ENCODE measurements at places on chromosomes 11 and 22. TPM values are rescaled to one million over a fixed set of nuclear protein-coding genes. Genes with fewer than 3 reads are reported as not detected.
A peak's percentile ranks its signal among the peaks of the same experiment; 100 is the strongest.

- H3K4me3 ChIP-seq = no peak overlapping the region
- H3K4me1 ChIP-seq = no peaks in the 10 kb centered on the region
- DNase-seq = no peak
- H3K36me3 ChIP-seq = peaks cover 25% of the 10 kb centered on the region
- H3K27ac ChIP-seq = no peak overlapping the region
Measured at GRCh38 chr11:34962034-34962433, 45.6 kb downstream of the PDHX start.

UQCR10 gene
- 161 TPM for total RNA-seq

DNA sequence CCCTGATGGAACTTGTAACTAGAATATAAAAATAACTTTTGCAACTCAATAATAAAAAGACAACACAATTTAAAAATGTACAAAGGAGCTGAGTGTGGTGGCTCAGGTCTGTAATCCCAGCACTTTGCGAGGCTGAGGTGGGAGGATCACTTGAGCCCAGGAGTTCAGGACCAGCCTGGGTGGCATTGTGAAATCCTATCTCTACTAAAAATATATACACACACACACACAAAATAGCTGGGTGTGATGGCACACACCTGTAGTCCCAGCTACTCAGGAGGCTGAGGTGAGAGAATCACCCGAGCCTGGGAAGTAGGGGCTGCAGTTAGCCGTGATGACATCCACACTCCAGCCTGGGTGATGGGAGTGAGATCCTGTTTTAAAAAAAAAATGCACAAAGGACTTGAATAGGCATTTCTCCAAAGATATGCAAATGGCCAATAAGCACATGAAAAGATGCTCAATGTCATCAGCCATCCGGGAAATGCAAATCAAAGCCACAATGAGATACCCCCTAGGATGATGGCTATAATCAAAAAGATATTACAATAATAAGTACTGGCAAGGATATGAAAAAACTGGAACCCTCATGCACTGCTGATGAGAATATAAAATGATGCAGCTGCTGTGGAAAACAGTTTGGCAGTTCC is 59.8 kb upstream of the SEPTIN5 start:
- no peak overlapping the region for H3K4me3 ChIP-seq
- DNase-seq = no peak
- no peak overlapping the region for H3K27ac ChIP-seq
- peaks cover 5% of the 10 kb centered on the region for H3K27me3 ChIP-seq
- H3K36me3 ChIP-seq = no peaks in the 10 kb centered on the region
- H3K4me1 ChIP-seq = no peaks in the 10 kb centered on the region

DNA sequence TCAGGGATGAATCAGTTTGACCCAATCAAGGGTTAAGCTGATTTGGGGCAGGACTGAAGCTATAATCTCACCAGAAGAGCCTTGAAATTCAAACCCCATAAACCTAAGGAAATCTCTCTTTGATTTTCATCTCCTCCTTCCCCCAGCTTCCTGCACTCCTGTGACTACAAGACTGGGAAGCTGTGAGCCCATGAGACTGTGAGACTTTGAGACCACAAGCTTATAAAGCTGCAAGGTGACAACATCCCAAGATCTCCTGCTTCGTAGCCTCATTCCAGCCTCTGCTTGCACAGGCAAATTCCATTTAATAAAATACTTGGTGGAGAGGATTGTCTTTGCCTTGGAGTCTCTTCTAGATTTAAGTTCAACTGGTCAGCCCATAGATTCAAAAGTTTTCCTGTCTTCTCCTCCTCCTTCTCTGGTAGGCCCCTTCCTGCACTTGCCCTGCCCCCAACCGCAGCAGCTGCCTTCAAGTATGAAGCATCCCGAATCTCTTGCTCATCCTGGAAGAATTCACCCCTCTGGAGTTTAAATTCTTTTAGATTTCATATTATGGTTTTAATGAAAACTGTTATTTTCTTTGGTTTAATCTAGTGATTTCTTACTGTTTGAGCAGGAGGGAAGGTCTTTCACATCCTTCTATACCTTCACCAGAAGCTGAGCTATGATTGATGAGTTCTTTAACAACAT is 42.1 kb downstream of the PAMR1 start:
- H3K4me3 ChIP-seq = no peak overlapping the region
- DNase-seq = no peak
- H3K27ac ChIP-seq = no peak overlapping the region
- no peaks in the 10 kb centered on the region for H3K4me1 ChIP-seq
- H3K36me3 ChIP-seq = no peaks in the 10 kb centered on the region

DNA sequence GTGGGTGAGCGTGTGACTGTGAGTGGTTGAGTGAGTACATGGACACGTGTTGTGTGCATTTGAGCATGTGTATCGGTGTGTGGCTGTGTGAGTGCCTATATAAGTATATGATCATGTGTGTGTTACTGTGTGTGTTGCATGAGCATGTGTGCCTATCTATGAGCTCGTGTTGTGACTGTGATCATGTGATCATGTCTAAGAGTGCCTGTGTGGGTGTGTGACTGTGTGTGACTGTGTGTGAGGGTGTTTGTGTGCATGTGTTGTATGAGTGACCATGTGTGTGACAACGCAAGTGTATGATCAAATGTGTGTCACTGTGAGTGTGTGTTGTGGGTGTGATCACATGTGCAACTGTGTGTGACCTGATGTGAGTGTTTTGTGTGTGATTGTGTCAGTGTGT is 88.8 kb downstream of the UBASH3B start:
- H3K4me1 ChIP-seq = no peaks in the 10 kb centered on the region
- no peaks in the 10 kb centered on the region for H3K36me3 ChIP-seq
- H3K27ac ChIP-seq = no peak overlapping the region
- H3K4me3 ChIP-seq = no peak overlapping the region
- DNase-seq = no peak

GRCh38 chr22:37907036-37907954 is 1.2 kb downstream of the MICALL1 start:
- H3K4me1 ChIP-seq = peaks cover 33% of the 10 kb centered on the region
- H3K36me3 ChIP-seq = no peaks in the 10 kb centered on the region
- no peak for DNase-seq

SAC3D1 gene
- 35.7 TPM for total RNA-seq

OR5A1 gene
- not detected for total RNA-seq

LMO1 gene
- total RNA-seq = not detected

GRCh38 chr22:49678137-49678841 is 149.4 kb downstream of the BRD1 start:
- no peak overlapping the region for H3K4me3 ChIP-seq
- H3K4me1 ChIP-seq = no peaks in the 10 kb centered on the region
- H3K36me3 ChIP-seq = no peaks in the 10 kb centered on the region
- no peak for DNase-seq
- no peak overlapping the region for H3K27ac ChIP-seq
- H3K27me3 ChIP-seq = peaks cover 45% of the 10 kb centered on the region

DNA sequence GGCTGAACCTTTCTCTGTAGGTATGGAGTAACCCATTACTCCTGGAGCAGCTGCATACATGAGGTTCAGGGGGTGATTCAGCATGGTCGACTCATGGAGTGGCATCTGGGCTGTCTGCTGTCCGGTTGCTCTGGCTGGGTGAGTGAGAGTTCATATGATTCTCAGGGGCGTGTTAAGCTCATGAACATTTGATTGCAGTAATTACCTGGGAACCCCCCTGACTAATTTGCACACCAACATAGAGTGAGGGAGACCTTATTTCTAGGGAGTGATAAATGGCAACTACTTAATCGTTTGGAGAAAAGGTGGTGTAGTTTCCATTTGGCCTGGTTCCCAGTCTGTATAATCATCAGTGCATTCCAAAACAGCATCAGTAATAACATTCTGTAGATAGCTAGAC is 661.9 kb downstream of the ETS1 start:
- H3K36me3 ChIP-seq = no peaks in the 10 kb centered on the region
- H3K4me1 ChIP-seq = no peaks in the 10 kb centered on the region
- no peak overlapping the region for H3K27ac ChIP-seq
- H3K27me3 ChIP-seq = no peaks in the 10 kb centered on the region
- H3K4me3 ChIP-seq = no peak overlapping the region

GRCh38 chr22:48951836-48952235 is 875.8 kb downstream of the BRD1 start:
- H3K36me3 ChIP-seq = no peaks in the 10 kb centered on the region
- no peak overlapping the region for H3K27ac ChIP-seq
- no peaks in the 10 kb centered on the region for H3K27me3 ChIP-seq
- no peaks in the 10 kb centered on the region for H3K4me1 ChIP-seq
- H3K4me3 ChIP-seq = no peak overlapping the region

GRCh38 chr11:9760193-9760575 is 96.3 kb downstream of the SWAP70 start:
- H3K27me3 ChIP-seq = no peaks in the 10 kb centered on the region
- H3K36me3 ChIP-seq = no peaks in the 10 kb centered on the region
- H3K4me3 ChIP-seq = no peak overlapping the region
- DNase-seq = no peak
- no peak overlapping the region for H3K27ac ChIP-seq

- no peak for DNase-seq
- no peaks in the 10 kb centered on the region for H3K27me3 ChIP-seq
- H3K36me3 ChIP-seq = peaks cover 21% of the 10 kb centered on the region
- no peak overlapping the region for H3K27ac ChIP-seq
- no peak overlapping the region for H3K4me3 ChIP-seq
- no peaks in the 10 kb centered on the region for H3K4me1 ChIP-seq
Measured at GRCh38 chr11:74030723-74031676, 22.1 kb upstream of the UCP3 start.

GRCh38 chr22:32714458-32715430 is 86.8 kb upstream of the TIMP3 start:
- H3K27me3 ChIP-seq = no peaks in the 10 kb centered on the region
- no peak overlapping the region for H3K4me3 ChIP-seq
- no peak overlapping the region for H3K27ac ChIP-seq
- DNase-seq = no peak

- no peaks in the 10 kb centered on the region for H3K27me3 ChIP-seq
- peaks cover 93% of the 10 kb centered on the region for H3K36me3 ChIP-seq
- H3K27ac ChIP-seq = no peak overlapping the region
- H3K4me3 ChIP-seq = no peak overlapping the region
- DNase-seq = peak; percentile 98
- peaks cover 19% of the 10 kb centered on the region for H3K4me1 ChIP-seq
Measured at GRCh38 chr22:21972293-21972779, 10.3 kb downstream of the TOP3B start.

- H3K4me3 ChIP-seq = no peak overlapping the region
- H3K4me1 ChIP-seq = peaks cover 16% of the 10 kb centered on the region
- H3K27ac ChIP-seq = no peak overlapping the region
- no peaks in the 10 kb centered on the region for H3K36me3 ChIP-seq
- H3K27me3 ChIP-seq = no peaks in the 10 kb centered on the region
Measured at GRCh38 chr11:64344787-64345186, 4.8 kb downstream of the CCDC88B start.

DNA sequence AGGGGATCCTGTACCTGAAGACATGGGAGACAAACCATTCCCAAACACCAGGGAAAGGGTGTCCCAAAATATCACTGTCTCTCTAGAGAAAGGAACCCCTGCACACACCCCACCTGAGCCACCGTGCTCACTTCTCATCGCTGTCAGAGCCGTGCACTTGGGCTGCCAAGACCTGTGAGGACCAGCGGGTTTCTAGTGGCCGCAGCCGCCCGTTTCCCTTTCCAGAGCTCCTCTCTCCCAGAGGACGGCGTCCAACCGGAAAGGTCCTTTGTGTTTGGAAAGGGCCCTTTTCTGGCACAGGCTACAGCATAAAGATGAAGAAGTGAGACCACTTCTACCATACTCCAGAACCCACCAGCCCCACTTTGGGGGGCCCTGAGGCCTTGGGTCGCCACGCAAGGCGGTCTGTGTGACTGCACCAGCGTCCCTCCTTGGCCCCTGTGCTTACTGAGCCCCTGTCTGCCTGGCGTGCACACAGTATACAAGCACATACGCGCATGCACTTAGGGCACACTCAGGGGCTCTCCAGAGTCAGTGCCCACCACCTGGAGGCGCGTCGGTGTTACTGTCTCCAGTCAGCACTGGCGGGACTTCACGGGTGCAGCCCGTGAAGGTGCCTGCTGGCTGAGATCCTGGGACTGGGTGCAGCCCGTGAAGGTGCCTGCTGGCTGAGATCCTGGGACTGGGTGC is 381.8 kb downstream of the TBC1D22A start:
- no peaks in the 10 kb centered on the region for H3K27me3 ChIP-seq
- DNase-seq = no peak
- no peak overlapping the region for H3K4me3 ChIP-seq

- no peak for DNase-seq
- H3K4me1 ChIP-seq = no peaks in the 10 kb centered on the region
- no peak overlapping the region for H3K4me3 ChIP-seq
- H3K36me3 ChIP-seq = no peaks in the 10 kb centered on the region
Measured at GRCh38 chr11:70810133-70810532, 411.8 kb downstream of the CTTN start.

AASDHPPT gene
- 59.7 TPM for total RNA-seq

DNA sequence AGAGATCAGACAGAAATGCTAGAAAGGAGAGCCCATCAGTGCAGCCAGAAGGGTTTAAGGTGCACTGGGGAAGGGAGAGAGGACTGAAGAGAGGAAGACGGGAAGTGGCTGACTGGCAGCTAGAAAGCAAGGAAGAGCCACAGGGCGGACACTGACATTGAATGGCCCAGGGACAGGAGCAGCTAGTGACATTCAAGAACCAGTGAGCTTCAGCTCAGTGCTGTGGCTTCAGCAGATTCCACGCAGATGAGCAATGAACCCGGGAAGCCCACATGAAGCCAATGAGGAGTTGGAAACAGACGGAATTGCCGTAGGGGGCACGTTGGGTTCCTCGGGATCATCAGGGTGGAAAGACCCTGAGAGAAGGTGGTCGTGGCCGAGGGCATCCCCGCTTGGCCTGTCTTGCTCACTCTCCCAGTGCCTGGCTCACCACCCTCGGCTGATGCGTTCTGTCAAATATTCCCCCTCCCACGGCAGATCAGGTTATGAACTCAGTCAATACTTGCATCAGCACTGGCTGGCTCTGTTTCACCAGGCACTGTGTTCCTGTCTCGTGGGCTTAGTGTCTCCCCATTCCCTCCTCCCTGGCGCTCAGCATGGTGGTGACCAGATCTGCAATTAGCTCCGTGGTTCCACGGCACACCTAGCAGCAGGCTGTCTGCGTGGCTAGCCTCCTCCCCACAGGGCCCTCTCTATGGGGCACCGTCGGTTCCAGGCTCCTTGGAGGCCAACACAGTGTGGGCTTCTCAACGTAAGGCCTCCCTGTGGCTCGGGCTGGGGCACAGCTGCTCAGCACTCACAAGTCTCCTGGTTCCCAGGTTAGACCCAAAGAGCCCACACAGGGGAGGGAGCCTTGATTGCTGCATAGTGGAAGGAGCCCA is 145.5 kb downstream of the TRIM29 start:
- no peaks in the 10 kb centered on the region for H3K36me3 ChIP-seq
- no peaks in the 10 kb centered on the region for H3K4me1 ChIP-seq
- no peak for DNase-seq
- peaks cover 41% of the 10 kb centered on the region for H3K27me3 ChIP-seq
- no peak overlapping the region for H3K27ac ChIP-seq

DEFB108B gene
- total RNA-seq = not detected

- H3K4me3 ChIP-seq = no peak overlapping the region
- H3K4me1 ChIP-seq = peaks cover 5% of the 10 kb centered on the region
- H3K27ac ChIP-seq = no peak overlapping the region
Measured at GRCh38 chr11:61092908-61093763, 9.2 kb upstream of the CD5 start.

DNA sequence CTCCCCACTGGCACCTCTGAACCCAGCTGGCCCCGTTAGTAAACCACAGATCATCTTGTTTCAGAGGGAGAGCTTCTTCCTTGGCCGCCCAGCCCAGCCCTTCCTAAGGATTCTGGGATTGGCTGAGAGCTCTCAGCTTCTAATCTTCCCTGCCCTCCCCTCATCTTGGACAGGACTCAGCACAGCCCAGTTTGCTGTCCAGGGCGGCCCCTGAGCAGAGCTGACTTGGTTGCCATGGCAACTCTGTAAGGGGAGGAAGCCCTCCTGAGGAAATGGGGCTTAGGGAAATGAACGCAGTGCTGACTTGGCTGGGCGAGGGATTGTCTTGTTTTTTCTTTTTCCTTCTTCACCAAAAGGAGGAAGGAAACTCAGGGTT is 4.6 kb downstream of the APOL4 start:
- peak overlapping the region; percentile 69 for H3K27ac ChIP-seq
- peak; percentile 58 for DNase-seq
- H3K27me3 ChIP-seq = no peaks in the 10 kb centered on the region
- H3K4me1 ChIP-seq = peaks cover 35% of the 10 kb centered on the region

RBFOX2 gene
- 20.8 TPM for total RNA-seq

OR52N4 gene
- total RNA-seq = not detected
